ENCODE measurements at places on chromosomes 3 and 15.
A peak's percentile ranks its signal among the peaks of the same experiment; 100 is the strongest.

- DNase-seq: no peak
Measured at GRCh38 chr3:151226088-151226563, 23.1 kb upstream of the GPR171 start.

DNA sequence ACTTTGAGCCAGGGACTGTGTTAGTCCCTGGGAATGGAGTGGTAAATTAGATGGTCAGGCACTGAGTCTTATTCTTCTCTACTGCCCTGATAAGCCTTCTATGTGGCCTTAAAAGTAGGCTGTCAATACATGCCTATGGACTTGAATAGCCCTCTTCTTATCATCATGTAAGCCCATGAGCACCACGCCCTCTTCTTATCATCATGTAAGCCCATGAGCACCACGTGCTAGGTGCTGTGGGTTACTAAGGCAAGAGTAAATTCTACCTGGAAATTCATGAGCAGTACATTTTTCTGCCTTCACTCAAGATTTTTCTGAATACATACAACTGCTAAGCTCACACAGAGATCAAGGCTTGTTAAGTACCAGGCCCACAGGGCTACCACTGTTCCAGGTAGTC, 68.5 kb downstream of the DHX30 start:
- no peak for DNase-seq

DNA sequence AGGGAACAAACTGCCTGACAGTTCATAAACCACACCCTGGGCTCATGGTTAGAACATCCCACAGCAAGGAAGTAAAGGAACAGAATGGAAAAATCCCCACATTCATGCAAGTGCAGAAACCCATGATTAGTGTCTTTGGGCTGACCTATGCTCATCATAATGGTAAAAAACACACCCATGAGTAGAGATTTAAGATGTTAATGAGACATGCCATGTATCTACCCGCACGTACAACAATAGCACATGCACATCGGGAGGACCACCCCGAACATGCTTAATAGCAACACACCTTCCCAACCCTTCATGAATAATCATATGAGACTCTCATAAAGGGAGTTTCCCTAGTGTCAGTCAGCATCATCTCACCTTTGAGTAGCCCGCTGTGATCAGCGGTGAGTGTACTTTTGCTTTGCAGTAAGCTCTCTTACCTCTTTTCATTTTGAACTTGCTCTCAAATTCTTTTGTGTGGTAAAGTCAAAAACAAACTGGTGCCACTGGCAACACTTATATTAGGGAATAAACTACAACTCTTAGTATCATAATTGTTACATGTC, 23.2 kb downstream of the ZBED2 start:
- DNase-seq: no peak

DNA sequence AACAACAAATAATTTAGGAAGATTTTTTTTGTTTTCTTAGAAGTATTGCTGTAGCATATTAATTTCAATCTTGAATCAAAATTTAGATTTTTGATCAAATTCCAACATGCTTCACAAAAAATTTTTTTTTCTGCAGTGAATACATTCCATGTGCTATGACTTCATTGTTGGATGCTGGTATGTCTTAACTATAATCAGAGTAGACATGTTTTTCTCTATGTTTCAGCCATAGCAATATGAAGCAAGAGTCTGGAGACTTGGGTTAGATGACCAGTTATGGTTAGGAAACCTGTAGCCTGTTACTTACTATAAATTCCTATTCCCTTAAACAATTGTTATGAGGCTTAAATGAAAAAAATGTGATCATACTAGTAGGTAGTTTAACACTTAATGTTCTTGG, 176.1 kb upstream of the CHL1 start:
- DNase-seq: no peak

DNA sequence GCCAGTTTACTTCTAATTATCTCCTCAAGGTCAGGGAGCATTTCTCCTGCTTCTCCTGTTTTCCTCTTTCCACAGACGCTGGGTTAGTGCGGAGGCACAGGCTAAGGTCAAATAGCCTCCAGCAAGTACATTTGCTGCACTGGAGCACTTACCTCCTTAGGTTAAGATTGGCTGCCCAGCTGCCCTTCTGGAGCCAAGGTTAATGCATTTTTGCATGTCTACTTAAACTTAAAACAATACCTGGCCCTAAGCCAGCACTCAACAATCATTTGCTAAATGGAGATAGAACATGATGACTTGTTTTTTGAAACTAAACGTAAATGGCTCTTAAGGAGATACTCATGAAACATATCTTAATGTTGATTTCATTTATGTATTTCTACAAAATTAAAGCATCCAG, 83.5 kb downstream of the SSR3 start:
- DNase-seq: no peak

- DNase-seq: no peak
Measured at GRCh38 chr15:58873267-58873666, 60.2 kb downstream of the SLTM start.

GRCh38 chr15:92670621-92671020, 15.0 kb upstream of the FAM174B start:
- DNase-seq: no peak

- DNase-seq: no peak
Measured at GRCh38 chr15:77915261-77915960, 162.1 kb downstream of the TBC1D2B start.

- no peak for DNase-seq
Measured at GRCh38 chr3:145269106-145269505, 891.9 kb downstream of the PLOD2 start.

GRCh38 chr3:78881501-78881900, 886.3 kb downstream of the ROBO1 start:
- DNase-seq: no peak

DNA sequence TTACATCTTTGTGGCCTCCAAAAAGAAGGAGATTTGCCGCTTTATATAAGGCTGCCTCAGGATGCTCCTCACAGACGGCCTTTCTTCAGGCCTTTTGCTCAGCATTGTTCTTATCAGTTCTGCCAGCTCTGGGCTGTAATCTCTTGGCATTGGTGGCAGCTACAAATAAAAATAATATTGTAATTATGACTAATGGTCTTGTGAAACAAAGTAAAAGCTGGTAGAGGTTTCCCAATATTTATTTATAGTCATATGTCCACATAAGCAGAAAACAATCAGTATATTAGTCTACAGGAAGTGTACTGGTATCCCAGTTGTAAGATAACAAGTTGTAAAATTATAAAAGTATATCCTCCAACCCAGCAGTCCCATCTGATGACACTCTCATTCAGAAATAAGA, 7.3 kb downstream of the NEK4 start:
- DNase-seq: no peak

DNA sequence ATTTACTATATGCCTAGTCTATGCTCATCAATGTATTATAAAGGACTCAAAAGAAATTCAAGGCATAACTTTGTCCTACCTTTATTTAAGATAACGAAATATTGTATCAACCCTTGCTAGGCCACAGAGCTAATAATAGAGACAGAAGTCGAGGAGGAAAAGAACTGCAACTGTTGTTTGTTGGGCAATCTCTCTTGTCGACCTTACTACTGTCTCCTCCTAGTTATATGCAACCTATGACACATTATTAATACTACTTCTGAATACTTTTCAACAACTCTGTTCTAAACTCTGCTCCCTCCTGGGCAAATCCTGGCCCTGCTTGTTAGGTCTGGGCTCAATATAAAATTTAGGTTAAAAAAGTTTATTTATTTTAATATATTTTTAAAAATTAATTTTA, 24.6 kb downstream of the SPPL2A start:
- no peak for DNase-seq

DNA sequence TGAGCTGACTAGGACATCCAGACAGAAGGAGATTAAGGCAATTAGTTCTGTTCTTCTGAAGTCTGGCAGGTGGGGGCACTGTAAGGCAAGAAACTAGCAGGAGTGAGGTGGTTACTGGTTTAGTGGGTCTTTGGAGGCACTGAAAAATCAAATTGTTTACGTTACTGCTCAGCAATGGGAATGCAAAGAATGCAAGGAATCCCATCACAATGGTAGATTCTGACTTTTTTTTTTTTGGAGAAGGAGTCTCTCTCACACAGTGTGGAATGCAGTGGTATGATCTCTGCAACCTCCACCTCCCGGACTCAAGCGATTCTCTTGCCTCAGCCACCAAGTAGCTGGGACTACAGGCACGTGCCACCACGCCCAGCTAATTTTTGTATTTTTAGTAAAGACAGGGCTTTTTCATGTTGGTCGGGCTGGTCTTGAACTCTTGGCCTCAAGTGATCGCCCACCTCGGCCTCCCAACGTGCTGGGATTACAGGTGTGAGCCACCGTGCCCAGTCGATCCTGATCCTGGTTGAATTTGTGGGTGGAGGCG, 16.4 kb downstream of the FAM107A start:
- DNase-seq: no peak

GRCh38 chr3:141482245-141482922, 4.4 kb upstream of the RASA2 start:
- DNase-seq: no peak

GRCh38 chr3:4520033-4520816, 27.1 kb downstream of the ITPR1 start:
- DNase-seq: no peak

GRCh38 chr3:3556078-3556477, 243.2 kb upstream of the LRRN1 start:
- DNase-seq: no peak

GRCh38 chr15:73571346-73571745, 61.8 kb downstream of the NPTN start:
- DNase-seq: no peak

DNA sequence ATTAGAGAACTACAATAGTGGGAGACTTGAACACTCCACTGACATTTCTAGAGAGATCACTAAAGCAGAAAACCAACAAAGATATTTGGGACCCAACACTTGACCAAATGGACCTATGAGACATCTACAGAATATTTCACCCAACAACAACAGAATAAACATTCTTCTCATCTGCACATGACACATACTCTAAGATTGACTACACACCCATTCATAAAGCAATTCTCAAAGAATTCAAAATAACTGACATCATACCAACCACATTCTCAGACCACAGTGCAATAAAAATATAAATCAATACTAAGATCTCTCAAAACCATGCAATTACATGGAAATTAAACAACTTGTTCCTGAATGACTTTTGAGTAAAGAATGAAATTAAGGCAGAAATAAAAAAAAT, 473.7 kb downstream of the LPP start:
- no peak for DNase-seq

DNA sequence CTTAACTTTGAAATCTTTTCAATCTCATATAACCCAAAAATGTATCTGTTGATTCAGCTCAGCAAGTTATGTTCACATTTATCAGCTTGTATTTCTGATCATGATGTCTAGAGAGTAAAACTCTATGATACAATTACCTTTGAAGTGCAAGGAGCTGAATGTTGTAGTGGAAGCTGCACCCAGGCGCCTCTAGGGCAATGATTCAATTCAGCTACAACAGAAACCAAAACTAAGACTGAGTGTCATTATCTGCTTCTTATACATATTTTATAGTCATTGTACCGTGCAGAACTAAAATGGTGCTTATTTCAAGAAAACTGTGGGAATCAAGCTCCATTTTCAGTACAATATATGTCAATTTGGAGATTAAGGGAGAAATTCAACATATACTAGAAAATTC, 1237.5 kb downstream of the ZPLD1 start:
- DNase-seq: no peak

GRCh38 chr3:12507591-12508281, 23.5 kb downstream of the TSEN2 start:
- no peak for DNase-seq

- no peak for DNase-seq
Measured at GRCh38 chr15:59190291-59190690, 16.4 kb upstream of the LDHAL6B start.

DNA sequence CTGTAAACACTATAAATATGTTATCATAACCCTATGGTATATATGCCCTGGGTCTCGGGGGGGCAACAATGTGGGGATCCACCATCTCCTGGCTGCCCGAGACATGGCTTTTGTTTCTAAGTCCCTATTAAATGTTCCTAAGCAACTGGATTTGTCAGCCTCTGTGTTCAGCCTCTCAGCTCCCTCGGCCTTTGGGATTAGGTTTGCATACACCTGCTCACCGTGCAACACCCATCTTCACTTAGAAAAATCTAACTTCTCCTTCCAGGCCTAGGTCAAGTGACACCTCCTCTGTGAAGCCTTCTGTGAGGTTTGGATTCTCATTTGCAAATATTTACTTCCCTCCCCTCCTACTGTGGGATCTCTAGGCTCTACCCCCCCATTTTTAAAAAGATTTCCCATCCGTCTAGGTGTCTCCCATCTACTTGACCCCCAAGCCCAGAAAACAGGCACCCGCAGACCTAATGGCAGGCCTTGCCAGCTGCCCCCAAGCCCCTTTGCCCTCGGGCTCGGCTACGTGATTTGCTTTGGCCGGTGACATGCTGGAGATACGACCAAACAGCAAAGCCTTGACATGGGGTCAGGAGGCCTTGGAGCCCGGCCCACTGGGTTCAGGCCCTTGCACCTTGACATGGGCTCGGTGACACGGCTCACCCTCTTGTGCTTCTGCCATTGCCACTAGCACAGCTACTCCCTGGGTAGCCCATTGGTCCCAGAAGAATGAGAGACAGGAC, 66.0 kb upstream of the BLM start:
- DNase-seq: no peak

- DNase-seq: no peak
Measured at GRCh38 chr15:61997786-61998185, 62.5 kb downstream of the VPS13C start.

- DNase-seq: no peak
Measured at GRCh38 chr15:59543721-59544547, 67.6 kb upstream of the GCNT3 start.

- no peak for DNase-seq
Measured at GRCh38 chr3:158780766-158781165, 21.1 kb upstream of the MFSD1 start.

DNA sequence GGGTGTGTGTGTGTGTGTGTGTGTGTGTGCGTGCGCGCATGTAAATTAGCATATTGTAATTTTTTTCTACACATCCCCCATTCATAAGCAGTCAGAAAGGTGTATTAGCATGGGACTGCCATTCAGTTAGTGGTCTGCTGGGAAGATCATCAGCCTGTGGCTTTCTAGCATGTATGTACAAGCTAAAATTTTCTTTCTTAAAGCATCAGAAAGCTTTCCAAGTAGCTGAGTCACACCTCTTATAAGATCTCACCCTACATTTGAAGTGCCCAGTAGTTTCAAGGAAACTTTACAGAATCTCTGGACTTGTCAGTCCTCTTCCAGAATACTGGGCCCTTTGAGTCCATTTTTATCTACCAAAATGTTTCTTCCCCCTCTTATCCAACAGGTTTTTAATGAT, 411.4 kb upstream of the TPRG1 start:
- no peak for DNase-seq

GRCh38 chr3:152183473-152183872, 85.3 kb upstream of the MBNL1 start:
- DNase-seq: peak; percentile 26

DNA sequence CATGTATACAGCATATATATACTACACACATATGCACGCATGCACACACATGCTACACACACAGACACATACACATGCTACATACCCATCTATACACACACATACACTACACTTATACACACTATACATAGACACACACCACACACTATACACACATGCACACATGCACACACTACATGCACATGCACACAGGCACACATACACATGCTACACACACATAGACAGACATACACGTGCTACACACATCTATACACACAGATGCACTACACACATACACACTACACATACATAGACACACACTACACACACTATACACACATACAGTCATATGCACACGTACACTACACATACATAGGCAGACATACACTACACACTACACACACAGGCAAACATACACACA, 51.2 kb upstream of the PRR20G start:
- no peak for DNase-seq

- no peak for DNase-seq
Measured at GRCh38 chr3:36149447-36149865, 230.8 kb upstream of the STAC start.

- DNase-seq: no peak
Measured at GRCh38 chr3:81958972-81959640, 197.7 kb upstream of the GBE1 start.
